ENCODE measurements at places on chromosomes 12 and 14.

DNA sequence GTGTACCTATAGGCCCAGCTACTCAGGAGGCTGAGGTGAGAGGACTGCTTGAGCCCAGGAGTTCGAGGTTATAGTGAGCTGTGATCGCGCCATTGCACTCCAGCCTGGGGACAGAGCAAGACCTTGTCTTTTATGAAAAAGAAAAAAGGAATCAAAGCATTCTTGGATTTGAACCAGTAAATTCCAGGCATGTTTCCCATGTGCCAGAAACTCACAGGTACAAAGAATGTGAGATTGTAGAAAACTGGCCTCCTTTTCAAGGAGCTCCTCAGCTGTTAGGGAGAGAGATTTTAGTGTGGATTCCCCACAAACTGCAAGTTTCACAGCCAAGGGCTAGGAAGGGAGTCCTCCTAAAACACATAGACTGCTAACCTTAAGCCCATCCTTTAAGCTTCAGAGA, 95.0 kb downstream of the FOXN4 start:
- no peak for DNase-seq

- DNase-seq = no peak
Observed at GRCh38 chr14:99604766-99605298, 825 bp upstream of the CCDC85C start.

DNA sequence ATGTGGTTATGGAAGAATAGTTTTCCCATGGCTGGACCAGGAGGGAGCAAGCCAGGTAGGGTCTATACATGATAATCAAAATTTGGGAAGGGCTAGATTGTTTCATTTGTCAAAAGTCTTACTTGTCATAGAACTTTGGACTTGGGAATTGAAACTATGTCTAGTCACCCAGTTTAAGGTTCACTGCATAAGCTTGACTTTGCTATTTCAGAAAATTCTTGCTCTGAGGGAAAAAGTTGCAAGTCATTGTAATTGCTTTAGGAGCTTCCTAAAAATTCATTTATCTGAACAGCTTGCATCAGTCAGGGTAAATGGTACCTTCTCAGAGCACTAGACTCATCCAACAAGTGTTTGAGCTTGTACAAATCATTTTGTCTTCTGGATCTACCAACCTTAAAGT, 1194.7 kb downstream of the GALC start:
- DNase-seq = no peak

- DNase-seq = no peak
Observed at GRCh38 chr14:72925815-72926291, 411 bp upstream of the DCAF4 start.

GRCh38 chr14:92035890-92036289, 4.0 kb downstream of the TRIP11 start:
- no peak for DNase-seq
